ENCODE measurements at places on chromosomes 3 and 15.

DNA sequence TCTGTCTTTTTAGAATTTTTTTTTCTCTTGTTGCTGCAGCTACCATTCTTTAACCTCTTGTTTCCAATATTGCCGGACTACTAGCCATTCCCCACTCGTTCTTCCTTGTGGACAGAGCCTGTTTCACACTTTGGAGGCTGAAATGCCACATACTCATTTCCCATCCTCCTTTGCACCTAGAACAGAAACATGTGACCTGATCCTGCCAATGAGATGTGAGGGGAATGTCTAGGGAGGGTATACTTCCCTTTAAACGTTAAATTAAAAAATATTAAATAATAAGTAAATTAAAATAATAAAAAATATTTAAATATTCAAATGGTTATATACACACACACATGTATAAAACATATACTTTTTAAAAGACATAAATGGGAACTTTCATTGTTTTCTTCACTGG, 20.6 kb upstream of the MDFIC2 start:
- DNase-seq = no peak

- no peak for DNase-seq
Observed at GRCh38 chr15:31202953-31203352, 101.4 kb upstream of the TRPM1 start.

DNA sequence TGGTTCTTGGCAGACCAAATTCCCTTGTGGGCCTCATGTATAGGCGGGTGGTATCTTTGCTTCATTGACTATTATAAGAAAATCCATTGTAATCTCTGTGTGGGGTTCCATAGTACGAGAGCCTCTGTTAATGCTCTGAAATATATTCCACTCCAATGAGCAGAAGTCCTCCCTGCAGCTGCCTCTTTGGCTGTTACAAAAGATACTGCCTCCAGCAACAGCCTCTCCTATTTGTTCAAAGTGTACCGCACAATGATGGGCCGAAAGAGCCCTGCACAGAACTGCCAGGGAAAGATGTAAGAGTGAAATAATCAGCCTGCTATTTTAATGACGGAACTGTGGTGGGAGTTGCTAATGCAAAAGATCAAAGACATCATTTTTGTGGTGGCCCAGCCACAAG, 48.9 kb downstream of the GRK7 start:
- DNase-seq = peak; percentile 74

DNA sequence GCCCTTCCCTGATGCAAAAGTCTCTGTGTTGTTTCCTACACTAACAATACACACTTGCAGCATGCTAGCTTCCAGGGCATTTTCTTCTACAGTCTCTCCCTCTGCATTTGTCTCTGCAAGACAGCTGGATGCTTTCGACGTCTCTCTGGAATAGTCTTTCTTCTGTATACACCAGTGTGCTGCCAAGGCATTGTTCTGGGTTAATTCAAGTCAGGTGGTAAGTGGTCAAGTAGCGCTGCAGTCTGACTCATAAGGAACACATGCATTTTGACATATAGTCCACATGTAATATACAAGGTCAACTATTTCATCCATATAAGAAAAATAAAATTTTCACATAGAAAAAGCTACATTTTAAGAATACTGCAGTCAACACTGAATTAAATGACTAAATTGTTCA, 92.7 kb downstream of the MYLK start:
- no peak for DNase-seq

- DNase-seq = no peak
Observed at GRCh38 chr3:149736175-149736952, 15.9 kb downstream of the COMMD2 start.

- DNase-seq = no peak
Observed at GRCh38 chr3:131394400-131394799, 12.8 kb downstream of the NUDT16 start.

- no peak for DNase-seq
Observed at GRCh38 chr3:177596816-177597271, 399.6 kb upstream of the TBL1XR1 start.

DNA sequence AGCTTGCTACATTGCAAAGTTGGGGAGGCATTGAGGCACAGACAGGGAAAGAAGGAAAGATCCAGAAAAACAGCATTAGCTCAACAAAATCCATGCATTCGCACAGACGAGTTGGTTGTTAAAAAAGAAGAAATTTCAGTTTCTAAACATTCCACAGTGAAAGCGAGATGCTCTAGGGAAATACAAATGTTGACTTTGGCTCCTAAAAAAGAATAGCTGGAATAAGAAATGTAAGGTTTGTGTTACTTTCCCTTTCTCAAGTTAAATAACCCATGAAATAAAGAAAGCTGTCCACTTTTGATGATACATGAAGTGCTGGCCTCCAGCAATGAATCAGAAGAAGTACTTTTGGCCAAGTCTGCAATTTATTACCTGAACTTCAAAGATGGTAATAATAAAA, 465.1 kb downstream of the ERC2 start:
- no peak for DNase-seq

DNA sequence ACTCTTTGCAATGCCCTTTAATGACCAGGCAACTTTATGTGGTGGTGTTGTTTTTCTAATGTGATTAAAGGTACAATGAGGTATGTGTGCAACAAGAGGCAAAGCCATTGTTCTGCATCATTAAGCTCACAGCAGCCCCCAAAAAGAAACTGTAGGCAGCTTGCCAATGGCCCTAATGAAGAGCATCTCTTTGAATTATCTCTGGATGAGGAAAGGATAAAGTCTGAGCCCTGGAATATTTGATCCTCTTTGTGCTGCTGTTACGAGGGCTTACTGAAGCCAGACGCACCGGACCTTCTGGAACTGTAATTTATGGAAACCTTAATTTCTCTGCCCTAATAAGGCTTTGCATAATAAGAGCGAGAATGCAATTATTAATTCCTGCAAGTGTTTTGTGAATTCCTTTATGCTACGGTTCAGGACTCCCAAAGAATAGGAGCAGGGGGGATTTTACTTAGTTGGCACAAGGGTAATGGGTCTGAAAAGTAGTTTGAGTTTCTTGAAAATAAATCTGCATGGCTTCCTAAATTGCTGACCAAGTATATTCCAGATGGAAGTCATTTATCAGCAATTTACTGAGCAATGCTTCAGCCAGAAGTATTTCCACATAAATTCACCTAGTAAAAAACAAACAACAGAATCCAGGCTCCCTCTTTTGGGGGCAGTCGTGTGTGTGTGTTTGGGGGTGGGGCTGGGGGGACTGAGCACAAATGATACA, 193.4 kb downstream of the PDZRN3 start:
- peak; percentile 12 for DNase-seq

DNA sequence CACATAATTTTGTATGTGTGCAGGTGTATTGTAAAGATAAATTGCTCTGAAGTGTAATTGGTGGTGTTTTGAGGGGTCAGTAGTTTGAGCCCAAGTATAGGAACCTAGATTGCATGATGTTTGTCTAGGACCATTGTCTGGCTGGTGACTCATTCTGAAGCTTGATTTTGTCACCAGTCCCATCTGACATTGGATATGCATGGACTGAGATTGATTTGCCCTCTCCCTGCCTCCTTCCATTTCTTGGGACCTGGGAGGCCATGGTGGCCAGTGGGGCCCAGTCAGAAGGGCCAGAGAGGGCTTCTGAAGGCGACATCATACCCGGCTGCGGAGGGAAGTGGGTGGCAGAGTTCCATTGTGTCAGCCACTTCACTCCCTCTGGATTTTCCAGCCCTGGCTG, 62.3 kb downstream of the PDIA5 start:
- DNase-seq = no peak

DNA sequence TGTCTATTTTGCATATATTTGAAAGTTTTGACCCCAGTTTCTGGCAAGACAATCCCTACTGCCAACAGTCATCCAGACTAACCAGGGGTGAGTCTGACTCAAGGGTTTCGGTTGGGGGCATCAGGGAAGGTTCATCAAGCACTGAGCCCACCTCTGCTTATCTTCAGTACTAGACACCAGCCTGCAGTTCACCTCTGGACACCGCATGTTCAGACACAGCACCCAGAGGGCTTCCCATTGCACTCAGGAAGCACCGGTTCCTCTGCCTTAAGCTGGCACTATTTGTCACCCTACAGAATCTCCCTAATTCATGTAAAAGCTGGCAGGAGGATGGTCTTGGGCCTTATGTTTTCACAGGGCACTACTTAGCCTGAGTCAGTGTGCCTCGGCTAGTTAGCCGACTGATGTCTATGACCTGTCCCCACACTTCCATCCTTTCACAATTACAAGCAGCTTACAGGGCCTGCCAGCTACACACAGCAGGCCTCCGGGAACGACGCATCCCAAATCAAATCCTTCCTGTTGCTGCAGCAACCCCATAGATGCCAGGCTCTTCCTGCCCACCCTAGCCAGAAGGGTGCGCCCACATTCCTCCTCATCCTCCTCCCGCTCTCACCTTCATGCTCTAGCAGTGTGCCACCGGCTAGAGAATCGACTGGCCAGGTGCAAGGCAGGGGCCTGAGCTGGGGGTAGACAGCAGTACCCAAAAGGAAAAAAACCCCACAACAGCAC, 52.5 kb downstream of the SH3BP5 start:
- no peak for DNase-seq

- DNase-seq = no peak
Observed at GRCh38 chr3:57150113-57150581, 15.0 kb downstream of the IL17RD start.

DNA sequence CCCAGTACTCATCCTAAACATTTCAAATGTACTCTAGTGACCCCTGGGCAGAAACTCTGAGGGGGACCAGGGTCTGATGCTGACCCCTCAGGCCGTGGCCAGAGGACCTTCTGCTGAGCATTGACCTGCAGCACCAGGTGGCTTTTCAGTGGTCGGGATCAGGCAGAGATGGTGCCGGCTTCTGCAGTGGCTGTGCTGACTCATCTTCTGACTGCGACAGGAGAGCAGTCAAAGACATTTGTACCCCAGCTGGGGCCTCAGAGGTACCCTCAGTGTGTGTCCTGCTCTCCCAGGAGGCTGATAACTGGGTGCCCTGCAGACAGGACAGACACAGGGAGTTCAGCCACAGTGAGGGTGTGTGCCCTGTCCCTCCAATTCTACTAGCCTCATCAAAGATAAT, 36.6 kb upstream of the IQCF6 start:
- DNase-seq = no peak

- DNase-seq = no peak
Observed at GRCh38 chr3:173939331-173939730, 541.8 kb downstream of the NLGN1 start.

DNA sequence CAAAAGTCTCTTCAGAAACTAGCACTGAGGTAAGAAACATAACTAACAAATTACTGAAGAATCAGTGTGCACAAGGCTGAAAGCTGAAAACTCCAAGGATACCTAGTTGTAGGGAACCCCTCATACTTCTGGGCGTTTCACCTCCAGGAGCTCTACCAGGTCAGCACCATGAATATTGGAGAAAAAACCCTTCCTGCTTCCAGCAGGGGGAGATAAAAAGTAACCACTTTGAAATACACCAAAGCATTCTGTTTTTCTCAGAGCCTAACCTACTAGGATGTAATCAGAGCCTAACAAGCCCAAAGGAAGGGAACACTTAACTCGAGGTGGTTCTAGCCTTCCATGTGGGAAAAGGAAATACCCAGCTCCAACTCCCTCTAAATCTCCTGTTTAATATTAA, 175.8 kb upstream of the MME start:
- no peak for DNase-seq

- no peak for DNase-seq
Observed at GRCh38 chr3:155377071-155377470, 83.6 kb upstream of the STRIT1 start.

GRCh38 chr15:93246266-93247242, 157.5 kb upstream of the RGMA start:
- no peak for DNase-seq

- DNase-seq = no peak
Observed at GRCh38 chr15:29278436-29279105, 8.9 kb upstream of the NSMCE3 start.

- DNase-seq = no peak
Observed at GRCh38 chr3:155488671-155489070, 195.2 kb upstream of the STRIT1 start.

- peak; percentile 78 for DNase-seq
Observed at GRCh38 chr3:16132190-16132589, 42.3 kb upstream of the GALNT15 start.

- no peak for DNase-seq
Observed at GRCh38 chr15:92451225-92451825, 57.6 kb downstream of the ST8SIA2 start.

- no peak for DNase-seq
Observed at GRCh38 chr15:41862515-41863116, 24.0 kb downstream of the PLA2G4B start.

GRCh38 chr15:78979456-78980320, 34.8 kb upstream of the CTSH start:
- peak; percentile 42 for DNase-seq

DNA sequence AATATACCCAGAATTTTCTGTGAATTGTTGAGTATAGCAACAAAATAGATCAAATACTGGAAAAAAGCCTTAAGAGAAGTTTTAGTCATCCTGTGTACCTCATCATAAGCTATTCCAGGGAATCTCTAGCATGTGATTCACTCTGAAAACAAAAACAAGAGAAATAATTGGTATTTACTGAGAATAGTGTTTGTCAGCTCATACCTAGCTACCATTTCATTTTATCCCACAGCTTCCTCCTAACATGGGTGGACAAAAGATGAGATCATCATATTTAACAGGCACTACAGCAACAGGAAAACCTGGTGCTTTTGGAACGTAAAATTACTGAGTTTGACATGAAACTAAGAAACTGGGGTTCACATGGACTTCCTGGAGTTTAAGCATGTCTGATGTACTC, 753.5 kb upstream of the NECTIN3 start:
- no peak for DNase-seq

- DNase-seq = no peak
Observed at GRCh38 chr3:139491027-139491700, 14.8 kb upstream of the RBP2 start.

DNA sequence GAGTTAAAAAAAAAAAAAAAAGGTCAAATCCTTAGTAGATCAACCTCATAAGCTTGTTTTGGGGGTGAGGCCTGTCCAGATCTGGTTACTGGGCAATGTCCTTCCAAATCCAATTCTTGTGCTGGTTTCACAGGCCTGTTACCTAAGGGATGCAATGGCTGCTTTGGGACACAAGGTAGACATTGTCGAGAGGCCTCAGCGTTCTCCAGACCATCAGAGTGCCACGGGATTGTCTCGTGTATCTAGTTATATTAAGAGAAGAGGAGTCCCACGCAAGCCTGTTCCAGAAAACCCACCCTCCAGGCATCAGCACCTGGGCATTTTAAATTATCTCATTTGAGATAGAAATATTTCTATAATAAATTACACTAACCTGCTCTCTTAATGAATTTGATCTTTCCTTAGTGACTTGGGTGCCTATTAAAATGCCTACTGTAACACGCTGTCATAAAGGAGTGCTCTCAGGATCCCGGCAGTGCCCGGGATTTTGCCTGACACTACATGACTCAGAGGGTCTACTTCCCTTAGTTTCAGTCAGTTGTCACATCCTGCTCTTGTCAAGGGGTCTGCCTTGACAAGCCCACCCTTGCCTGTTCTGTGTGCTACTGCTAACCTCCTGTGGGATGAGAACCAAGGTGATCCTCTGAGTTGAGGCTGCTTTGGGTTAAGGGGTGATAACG, 116.0 kb downstream of the LIPC start:
- no peak for DNase-seq
